ENCODE measurements at places on chromosomes 7 and 10.

DNA sequence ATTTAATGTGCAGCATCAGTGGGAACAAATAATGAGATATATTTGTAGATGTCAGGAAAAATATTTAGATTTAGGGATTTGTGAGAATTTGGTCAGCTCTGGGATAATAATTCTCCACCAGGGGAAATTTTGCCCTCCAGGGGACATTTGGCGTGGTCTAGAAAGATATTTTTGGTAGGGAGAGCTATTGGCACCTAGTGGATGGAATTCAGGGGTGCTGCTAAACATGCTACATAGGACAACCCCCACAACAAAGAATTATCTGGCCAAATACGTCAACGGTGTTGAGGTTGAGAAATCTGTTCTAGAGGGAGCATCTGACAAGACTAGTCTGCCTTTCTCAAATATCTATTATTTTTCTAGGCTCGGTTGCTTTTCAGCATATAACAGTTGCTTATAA, 2.1 kb downstream of the ADK start:
- peak; percentile 45 for DNase-seq

DNA sequence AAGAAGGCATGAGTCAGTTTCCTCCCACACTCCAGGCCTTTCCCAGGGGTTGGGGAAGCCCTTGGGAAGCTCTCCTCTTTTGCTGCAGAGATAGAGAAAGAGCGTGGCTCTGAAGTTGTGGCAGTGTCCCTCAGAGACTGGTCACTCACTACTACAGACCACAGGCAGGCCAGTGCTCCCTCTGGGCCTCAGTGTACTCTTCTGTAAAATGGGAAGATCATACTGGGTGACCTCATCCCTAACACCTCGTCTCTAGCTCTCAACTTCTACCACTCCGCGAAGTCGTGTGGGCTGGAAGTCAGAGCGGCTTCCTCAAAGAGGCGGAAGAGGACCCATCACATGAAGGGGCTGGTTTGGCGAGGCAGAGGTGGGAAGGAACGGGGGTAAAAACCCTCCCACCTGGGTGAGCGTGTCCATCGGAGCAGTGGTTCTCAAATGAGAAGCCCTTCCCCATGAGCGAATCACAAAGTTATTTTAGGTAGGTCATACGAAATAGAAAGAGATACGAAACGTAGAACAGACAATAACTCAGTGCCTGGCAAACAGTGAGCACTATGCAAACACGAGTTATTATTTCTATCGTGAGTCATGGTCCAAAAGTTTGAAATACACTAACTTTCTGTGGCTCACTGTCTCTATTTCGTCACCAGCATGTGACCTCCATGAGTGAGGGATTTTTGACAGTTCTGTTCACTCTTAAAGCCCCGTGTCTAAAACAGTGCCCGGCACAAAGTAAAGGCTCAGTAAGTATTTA, 32.7 kb downstream of the PRKAG2 start:
- no peak for DNase-seq

- DNase-seq, result no peak
Observed at GRCh38 chr7:40675741-40676140, 540.9 kb downstream of the SUGCT start.

- DNase-seq, result no peak
Observed at GRCh38 chr10:129696636-129697035, 229.6 kb downstream of the MGMT start.

- DNase-seq, result no peak
Observed at GRCh38 chr7:120023494-120024167, 249.3 kb upstream of the KCND2 start.

- DNase-seq, result no peak
Observed at GRCh38 chr10:13163859-13164258, 2.5 kb downstream of the MCM10 start.

GRCh38 chr10:129842031-129842430, 122.0 kb downstream of the EBF3 start:
- no peak for DNase-seq

DNA sequence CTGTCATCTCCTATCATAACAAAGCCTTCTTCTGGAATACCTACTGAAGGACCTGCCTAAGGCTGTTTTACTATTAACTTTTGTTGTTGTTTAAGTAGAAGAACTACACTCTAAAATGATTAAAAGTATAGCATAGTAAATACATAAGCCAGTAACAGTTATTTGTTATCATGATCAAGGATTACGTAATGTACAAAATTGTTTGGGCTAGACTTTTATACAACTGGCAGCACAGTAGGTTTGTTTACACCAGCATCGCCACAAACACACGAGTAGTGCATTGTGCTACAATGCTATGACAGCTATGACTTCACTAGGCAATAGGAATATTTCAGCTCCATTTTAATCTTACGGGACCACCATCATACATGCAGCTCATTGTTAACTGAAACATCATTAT, 169.1 kb downstream of the LRRN3 start:
- no peak for DNase-seq

DNA sequence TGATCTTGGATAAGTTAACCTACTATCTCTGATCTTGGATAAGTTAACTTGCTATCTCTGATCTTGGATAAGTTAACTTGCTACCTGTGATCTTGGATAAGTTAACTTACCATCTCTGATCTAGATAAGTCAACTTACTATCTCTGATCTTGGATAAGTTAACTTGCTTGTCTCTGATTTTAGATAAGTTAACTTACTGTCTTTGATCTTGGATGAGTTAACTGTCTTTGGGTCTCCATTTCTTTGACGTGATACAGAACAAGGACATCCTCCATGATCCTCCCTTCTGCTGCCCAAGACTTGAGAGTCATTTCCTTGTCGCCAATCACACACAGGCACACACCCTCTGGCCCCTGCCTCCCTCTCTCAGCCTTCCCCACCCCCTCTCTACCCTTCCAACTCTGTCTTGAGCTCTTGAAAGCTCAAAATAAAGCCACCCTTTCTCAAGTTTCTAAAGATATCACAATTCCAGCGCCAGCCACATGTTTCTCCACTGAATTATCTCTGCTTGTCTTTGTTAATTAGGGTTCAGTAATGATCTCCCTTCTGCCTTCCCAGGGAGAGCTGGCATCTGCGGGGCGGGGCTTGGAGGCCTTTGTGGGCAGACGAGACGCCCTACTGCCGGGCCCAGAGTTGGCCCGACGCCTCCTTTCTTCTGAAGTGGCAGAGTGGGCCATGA, 85.1 kb upstream of the GTF2I start:
- DNase-seq, result no peak

- no peak for DNase-seq
Observed at GRCh38 chr7:111980725-111981124, 225.5 kb downstream of the DOCK4 start.

GRCh38 chr7:35032166-35032565, 5.1 kb downstream of the DPY19L1 start:
- DNase-seq, result no peak

- DNase-seq, result peak; percentile 84
Observed at GRCh38 chr7:146956321-146956720, 839.7 kb downstream of the CNTNAP2 start.

DNA sequence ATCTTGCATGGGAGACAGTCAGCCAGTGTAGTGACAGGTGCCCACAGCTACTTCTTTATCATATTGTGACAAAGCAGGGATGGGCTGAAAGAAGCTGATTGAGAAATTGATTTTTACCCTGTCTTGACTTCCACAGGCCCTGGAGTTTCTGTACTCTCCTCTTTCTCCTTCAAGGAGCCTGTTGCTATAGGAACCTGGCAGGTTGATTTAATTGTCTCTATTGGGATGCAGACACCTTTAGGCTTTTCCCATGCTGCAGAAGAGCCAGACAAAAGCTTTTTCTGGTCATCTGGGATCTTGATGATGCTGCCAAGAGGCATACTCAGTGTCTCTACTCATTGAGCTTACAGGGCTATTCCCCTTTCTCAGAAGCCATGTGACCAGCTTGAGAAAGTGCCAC, 754.8 kb downstream of the KCNMA1 start:
- no peak for DNase-seq

DNA sequence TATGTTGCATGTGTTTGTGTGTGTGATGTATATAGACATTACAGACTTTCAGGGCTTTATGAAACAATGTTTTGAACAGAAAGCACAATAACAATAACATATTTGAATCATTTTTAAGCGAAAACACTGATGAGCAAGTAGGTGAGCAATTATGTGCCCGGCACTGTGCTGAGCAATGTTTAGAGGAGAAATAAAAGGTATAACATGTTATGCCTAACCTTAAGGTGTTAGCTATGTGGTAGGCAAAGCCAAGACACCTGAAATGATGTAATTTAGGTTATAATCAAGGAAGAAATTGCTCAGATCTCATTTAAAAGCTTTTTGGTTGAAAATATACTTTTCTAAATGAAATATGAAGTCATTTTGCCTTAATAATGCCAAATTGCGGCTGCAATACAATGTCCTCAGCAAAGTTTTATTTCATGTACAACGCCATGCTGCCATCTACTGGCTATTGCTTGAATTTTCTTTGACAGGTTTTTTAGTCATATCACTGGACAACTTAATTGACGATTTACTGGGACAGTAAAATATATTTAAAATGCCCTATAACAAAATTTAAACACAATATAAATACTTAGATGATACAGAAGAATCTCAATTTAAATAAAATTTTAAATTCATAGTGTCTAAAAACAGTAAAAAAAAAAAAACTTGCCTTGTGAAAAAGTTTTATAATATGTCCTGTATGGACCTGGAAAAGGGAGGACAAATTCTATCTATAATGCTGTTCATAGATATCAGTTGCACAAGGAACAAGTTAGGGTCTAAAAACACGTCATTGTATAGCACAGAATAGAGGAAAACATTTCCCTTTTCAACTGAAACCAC, 131.1 kb upstream of the CDK1 start:
- peak; percentile 83 for DNase-seq

- no peak for DNase-seq
Observed at GRCh38 chr7:4025694-4026615, 656.1 kb upstream of the FOXK1 start.

DNA sequence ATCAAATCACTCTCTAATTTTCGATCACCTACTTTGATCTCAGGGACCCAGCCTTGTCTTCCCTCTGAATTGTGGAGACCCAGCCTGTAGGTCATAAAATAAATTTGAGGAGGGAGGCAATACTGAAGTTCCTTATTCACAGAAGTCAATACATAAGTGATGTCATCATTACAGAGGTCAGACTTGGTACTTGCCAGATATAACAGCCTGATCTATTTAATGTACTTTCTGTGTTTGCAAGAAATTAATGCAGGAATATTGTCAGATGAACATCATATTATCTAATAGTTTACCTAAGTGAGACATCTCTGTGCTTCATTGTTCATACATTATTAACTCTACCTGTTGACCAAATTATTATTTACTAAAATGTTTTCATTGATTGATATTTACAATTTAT, 105.6 kb downstream of the GPAM start:
- DNase-seq, result no peak

DNA sequence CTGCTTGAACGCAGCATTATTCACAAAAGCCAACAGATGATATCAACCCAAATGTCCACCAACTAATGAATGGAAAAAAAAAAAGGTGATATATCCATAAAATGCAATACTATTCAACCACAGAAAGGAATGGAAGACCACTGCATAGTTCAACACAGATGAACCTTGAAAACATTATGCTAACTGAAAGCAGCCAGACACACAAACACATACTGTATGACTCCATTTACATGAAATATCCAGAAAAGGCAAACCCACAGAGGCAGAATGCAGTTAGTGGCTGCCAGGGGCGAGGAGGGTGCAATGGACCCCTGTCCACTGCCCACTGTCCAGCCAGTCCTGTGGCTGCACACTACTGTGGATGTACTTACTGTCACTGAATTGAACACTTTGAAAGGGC, 36.6 kb downstream of the KIAA1549 start:
- DNase-seq, result no peak

- no peak for DNase-seq
Observed at GRCh38 chr10:3552281-3552680, 232.7 kb downstream of the KLF6 start.

- DNase-seq, result no peak
Observed at GRCh38 chr10:48529331-48529730, 75.5 kb downstream of the ARHGAP22 start.

- peak; percentile 70 for DNase-seq
Observed at GRCh38 chr7:97064972-97065587, 40.4 kb upstream of the DLX5 start.

DNA sequence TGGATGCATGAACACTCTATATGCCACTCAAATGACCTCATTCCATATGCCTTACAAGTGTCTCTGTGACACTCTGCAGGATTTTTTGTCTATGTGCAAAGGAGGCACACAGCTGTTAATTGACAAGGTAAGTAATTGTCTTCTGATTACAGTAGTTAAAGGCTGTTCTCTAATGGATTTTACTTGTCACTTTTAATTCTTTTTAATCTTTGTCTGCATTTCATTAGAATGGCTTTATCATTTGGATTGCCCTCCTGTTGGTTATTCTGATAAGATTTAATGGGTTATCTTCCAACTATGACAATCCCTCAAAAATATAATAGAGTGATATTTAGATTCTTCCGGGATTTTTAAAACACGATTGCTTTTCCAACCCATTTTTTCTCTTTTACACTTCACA, 290.0 kb upstream of the TEX47 start:
- no peak for DNase-seq

GRCh38 chr10:109784236-109784635, 139.1 kb downstream of the XPNPEP1 start:
- DNase-seq, result peak; percentile 11

DNA sequence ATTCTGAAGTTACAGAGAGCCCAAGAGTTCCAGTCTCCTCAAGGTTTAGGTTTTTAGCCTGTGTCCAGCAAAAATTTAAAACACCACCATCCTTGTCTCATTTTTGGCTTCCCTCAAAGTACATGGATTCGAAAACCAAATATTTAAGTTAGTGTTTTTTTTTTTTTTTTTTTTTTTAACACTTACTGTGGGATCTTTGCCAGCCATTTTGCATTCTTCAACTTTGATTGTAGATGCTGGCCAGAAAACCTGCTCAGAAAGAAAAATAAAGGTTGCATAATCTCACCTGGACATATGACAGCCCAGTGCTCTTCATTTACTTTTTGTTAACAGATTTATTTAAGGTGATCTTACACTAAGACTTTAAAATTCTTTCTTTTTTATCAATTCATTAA, 91.6 kb downstream of the SEMA3C start:
- DNase-seq, result no peak

Data from A673 (cell line).